ENCODE measurements at places on chromosomes 1 and 21.
A peak's percentile ranks its signal among the peaks of the same experiment; 100 is the strongest.

DNA sequence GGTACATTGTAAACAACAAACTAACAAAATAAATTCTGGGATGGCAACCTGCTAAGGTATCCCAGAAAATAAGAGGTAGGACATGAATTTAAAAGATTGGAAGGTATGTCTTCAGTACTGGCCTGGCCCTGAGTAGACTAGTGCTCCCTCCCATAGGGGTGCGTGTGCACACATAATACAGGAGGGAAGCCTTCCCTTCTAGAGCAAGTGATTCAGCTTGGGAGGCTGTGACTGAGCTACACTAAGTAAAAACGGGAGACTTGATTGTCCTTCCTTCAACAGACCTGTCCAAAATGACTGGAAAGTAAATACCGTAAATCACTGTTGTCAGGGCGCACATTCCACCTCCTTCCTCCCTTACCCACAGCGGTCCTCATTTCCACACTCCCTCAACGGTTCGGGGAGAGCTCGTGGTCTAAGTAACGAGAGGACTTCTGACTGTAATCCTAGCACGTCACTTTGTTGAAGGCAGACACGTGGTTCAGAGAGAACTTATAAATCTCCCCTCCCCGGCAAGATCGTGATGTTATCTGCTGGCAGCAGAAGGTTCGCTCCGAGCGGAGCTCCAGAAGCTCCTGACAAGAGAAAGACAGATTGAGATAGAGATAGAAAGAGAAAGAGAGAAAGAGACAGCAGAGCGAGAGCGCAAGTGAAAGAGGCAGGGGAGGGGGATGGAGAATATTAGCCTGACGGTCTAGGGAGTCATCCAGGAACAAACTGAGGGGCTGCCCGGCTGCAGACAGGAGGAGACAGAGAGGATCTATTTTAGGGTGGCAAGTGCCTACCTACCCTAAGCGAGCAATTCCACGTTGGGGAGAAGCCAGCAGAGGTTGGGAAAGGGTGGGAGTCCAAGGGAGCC, at the start of gene TGFB2:
Gene TGFB2, plus strand, starts transcription at position 523 of the 859 bp plus-strand sequence. CDS start 1,366 bp downstream, outside the sequence.
- DNase-seq: peak; percentile 86

DNA sequence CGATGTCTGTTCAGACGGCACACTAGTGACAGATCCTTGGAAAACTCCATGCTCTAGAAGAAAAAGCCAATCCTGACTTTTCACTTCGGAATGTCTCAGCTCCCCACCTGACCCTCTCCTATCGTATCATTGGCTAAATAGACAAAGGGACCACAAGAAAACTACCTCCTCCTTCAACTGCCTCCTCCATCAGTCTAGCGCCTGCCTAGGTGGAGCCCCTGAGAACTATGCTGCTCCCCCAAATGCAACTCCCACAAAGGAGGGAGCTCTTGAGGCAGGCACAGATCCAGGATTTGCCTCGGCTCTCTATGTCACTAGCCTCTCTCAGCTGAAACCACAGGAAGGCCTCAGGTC, 148.4 kb downstream of the TOMM20 start:
- DNase-seq: no peak

DNA sequence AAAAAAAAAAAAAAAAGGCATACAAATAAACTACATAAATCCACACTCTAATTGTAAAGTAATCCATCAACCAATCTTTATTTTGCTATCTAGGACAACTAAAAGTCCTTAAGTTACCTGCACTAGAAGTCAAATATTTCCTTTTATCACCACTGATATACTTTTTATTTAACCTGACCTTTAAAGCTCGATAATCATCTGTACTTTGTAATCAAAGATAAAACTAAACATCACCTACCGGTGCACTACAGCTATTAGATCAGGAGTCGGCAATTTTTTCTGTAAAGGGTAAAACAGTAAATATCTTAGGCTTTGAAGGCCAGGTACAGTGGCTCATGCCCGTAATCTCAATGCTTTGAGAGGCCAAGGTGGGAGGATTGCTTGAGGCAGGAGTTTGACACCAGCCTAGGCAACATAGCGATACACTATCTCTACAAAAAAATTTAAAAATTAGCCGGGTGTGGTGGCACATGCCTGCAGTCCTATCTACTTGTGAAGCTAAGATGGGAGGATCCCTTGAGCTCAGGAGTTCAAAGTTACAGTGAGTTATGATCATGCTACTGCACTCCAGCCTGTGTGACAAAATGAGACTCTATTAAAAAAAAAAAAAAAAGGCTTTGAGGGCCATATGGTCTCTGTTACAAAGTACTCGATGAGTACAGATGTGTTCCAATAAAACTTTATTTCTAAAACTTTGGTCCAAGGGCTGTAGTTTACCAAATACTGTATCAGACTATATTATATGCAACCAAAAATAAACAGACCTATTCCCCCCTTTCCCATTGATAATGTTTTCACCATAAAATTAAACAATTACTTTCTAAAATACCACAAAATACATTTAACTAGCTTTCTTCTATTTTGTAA, 47.1 kb downstream of the TESK2 start:
- DNase-seq: no peak

GRCh38 chr1:28087614-28088167, 719 bp downstream of the EYA3 start:
- DNase-seq: no peak

GRCh38 chr1:39615086-39615673, 24.3 kb downstream of the HEYL start:
- DNase-seq: no peak

GRCh38 chr1:22163137-22163536, 20.2 kb upstream of the WNT4 start:
- no peak for DNase-seq

- DNase-seq: no peak
Observed at GRCh38 chr21:31255036-31255435, 89.0 kb downstream of the TIAM1 start.

DNA sequence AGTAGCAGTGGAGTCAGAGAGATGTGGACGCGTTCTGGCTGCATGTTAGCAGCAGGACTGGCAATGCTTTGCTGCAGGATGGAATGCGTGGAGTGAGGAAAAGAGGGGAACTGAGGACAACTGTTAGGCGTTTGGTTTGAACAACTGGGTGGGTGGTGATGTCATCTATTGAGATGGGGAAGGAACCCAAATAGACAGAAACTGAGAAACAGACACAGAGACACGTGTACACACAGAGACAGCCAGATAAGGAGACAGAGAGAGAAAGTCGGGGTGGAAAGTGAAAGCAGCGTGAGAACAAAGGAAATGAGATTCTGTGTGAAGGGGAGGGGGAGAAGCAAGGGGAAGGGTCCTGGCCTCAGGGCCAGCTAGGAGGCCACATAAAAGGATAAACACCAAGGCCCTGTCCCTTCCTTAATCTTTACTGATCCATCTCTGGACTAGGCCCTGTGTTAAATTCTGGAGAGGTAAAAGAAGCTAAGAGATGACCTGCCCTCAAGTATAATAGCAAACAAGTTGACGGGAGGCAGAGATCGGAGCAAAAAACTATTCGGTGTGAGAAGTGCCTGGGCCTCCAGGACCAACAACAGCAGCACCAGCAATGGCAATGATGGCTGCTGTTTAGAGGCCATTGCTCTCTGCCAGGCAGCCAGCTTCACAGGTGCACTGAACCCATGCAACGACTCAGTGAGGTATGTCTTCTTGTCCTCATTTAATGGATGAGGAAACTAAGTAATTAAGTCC, 31.6 kb downstream of the VWA5B1 start:
- DNase-seq: no peak

GRCh38 chr1:161772397-161772796, 6.3 kb downstream of the ATF6 start:
- DNase-seq: no peak

- DNase-seq: no peak
Observed at GRCh38 chr1:116375148-116375886, 2.3 kb downstream of the ATP1A1 start.

DNA sequence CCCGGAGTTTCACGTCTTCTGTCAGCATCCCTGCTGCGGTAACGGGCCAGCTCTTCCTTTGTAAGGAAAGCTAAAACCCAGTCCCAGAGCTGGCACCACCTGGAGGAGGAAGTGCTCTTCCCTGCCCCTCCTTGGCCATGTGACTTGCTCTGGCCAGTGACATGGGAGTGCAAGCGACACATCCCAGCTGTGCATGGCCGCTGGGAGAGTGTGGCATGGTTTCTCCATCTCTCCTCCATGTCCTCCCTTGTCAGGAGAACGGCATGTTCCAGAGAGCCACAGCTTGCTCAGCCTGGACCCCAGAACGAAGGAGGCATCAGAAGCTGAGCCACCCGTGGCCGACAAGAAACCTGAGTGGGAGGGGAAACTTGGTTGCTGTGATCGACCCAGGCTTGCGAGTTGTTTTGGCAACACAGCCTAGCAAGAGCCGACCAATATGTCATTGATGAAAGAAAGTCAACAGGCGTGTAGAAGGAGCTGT, 2.7 kb upstream of the PRXL2B start:
- no peak for DNase-seq

DNA sequence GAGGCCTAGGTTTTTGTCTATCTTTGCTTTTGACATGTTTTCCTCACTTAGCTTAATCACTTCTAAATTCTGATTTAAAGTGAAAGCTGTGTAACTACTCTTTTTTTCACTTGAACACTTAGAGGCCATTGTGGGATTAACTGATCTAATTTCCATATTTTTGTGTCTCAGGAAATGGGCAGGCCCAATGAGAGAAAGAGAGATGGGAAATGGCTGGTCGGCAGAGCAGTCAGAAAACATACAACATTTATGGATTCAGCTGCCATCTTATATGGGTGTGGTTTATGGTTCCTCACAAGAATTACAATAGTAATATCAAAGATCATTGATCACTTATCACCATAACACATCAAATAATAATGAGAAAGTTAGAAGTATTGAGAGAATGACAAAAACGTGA, 320.8 kb downstream of the PTPRC start:
- no peak for DNase-seq

DNA sequence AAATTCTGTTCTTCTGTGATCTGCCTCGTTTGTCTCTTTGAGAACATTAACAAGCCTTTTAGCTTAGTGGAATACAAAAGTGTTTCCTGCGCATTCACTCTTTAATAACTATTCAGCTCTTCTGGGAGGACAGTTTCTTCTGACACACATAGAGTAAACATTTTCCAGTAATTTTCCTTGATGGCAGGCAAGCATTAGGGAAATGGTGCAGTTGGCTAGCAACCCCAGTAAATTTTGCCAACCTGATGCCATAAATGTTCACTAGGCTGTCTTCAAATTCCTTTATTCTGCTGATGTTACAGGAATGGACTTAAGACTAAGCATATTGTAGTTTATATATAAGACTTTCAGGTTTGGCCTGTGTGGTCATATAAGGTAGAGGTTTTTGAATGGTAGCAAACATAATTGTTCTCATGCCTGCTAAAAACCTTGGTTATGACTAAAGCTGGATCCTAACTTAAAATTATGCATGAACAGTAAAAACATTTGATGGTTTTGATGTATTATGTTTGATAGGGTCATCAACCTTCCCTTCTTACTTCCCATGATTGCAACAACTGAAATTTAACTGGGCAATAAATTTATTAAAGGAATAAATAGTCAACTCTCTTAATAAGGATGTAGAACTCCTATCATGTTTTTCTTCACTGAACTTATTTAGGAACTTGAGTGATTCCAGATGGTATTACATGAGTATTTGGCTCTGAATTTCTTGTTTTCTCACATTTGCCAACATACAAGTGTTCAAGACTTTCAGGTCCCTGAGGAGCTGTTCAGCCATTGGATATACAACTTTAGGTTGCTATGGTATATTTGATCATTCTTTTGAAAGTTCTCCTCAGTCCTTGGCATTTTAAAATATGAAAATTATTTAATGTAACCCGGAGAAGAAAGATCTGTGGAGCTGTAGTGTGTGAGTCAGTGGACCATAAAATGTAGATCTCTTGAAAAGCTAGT, 223.4 kb downstream of the FMN2 start:
- DNase-seq: peak; percentile 94

DNA sequence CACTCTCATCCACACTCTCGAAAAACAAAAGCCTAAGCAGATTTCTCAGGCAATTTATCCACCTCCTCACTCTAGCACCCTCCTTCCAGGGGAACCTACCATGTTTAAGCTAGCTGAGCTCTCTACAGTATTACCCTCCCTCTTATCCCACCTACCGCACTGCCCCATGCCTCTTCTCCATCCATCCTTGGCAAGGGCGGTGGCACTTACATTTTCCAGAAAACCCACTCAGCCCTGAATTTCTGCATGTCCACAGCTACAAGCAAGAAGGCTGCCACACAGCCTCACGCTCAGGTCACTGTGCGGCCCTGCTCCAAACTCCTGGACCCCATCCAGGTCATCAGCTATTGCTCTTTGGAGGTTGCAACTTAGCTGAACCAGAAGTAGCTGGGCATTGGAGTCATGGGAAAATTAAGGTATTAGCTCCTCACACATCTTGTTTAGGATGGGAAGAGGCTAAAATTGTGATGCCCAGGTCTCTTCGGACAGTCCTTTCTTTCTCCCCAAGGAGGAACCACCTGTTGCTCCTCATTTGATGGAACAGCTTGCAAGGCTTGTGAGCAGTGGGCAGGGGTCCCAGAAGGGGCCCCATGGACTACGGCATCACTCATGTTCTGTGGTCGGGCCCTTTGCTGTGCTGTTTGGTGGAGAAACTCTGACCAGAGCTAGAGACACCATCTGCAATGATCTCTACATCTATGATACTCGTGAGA, 1.1 kb downstream of the KLHDC9 start:
- no peak for DNase-seq

DNA sequence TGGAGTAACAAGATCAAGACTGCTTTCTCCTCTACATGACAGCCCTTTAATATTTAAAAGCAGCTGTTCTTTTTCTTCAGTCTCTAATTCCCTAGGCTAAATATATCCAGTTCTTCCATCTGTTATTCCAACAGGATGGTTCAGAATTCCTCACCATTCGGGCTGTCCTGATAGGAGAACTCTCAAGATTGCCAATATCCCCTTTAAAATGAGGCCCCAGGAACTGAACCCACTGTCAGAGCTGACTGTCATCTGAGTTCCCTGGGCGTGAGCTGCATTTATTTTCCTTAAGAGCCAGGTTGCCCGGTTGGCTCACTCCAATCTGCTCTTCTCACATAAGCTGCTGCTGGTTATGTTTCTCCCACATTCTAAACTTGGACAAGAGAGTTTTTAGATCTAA, 177.6 kb downstream of the MIS18A start:
- DNase-seq: no peak

Measured in skin of body (tissue), 3 donors.